ENCODE measurements at places on chromosomes 4 and X.
A peak's percentile ranks its signal among the peaks of the same experiment; 100 is the strongest.

DNA sequence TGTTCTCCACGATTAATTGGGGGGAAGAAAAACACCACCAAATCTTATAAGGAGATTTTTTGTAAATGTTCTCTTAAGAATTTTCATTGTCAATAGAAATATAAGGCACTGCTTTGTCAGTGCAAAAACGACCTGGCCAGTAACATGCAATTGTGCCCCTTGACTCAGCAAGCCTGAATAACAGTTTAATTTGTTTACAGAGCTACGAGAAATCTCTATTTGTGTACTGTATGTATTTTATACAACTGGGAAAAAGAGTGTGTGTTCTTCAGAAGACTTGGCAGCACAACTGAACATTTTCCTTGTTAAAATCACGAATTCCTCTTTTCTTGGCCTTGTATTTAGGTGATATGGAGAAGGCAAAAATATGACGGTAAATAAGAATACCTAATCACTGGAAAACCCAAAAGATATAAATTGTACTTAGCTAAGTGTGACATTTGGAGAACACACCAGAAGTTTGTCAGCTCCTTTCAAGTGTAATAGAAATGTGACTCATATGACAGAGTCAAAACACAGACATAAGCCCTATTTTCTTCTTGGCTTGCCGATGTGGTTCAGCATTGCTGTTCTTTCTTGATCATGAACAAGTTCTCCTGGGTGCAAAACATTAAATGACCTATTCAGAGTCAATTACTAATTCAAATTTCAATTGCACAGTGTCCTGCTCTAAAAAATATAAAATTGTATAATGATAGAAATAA lies 945.0 kb upstream of the INTU start:
- DNase-seq, result no peak

DNA sequence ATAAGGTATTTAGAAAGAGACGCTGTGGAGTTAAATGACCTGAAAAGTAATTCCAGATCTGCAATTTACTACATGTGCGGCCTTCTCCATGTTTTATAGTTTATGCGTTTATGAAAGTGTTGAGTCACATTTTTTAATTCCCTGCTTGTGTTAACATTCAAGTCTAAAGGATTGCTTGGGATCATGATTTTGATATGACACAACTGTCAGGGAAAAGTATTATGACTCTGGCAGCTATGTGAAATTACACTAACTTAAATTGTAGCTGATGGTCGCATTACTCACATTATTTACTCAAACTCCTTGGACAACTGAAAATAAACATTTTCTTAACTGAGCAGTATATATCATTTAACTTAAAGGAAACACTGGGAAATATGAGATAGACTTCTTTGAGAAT lies 14.3 kb upstream of the GABRB1 start:
- no peak for DNase-seq

GRCh38 chr4:182770996-182771514 lies 146.1 kb downstream of the DCTD start:
- no peak for DNase-seq

GRCh38 chrX:40099055-40099958 lies 1.5 kb upstream of the BCOR start:
- DNase-seq, result no peak

GRCh38 chr4:26884486-26884988 lies 23.9 kb downstream of the STIM2 start:
- DNase-seq, result no peak

- DNase-seq, result no peak
Observed at GRCh38 chr4:113997206-113997605, 17.8 kb upstream of the ARSJ start.

DNA sequence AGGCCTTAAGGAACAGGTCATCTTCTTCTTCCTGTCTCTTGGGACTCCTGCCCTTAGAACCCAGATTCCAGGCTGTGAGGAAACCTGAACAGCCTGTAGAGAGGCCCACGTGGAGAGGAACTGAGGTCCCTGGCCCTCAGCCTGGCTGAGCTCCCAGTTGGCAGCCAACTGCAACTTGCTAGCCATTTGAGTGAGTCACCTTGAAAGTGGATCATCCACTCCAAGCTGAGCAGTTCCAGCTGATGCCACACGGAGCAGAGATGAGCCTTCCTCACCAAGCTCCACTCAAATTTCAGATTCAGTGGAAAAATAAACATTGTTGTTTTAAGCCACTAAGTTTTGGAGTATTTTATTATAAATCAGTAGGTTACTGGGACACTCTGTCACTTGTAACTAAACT lies 392.5 kb downstream of the BCOR start:
- DNase-seq, result peak; percentile 61

DNA sequence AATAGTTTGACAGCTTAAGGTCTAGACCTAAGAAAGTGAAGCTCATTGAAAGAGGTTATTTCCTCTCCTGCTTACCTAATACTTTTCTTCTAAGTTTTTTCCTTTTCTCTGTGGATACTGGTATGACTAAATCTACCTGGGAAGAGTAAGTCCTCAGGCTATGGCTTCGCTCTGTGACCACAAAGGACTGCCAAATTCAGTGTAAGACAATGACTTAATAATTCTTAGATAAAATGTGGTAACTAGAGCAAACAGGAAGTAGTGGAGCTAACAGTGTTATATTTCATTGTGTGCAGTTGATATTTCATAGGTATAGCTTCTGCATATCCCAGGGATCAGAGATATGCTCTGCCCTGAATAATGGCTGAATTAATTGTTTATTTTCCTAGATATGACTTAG lies 418.9 kb downstream of the CCSER1 start:
- DNase-seq, result no peak

GRCh38 chr4:64340218-64341110 lies 68.8 kb downstream of the TECRL start:
- no peak for DNase-seq

- no peak for DNase-seq
Observed at GRCh38 chr4:23422878-23423277, 467.0 kb downstream of the PPARGC1A start.

GRCh38 chrX:40031911-40032310 lies 65.8 kb downstream of the BCOR start:
- DNase-seq, result no peak

DNA sequence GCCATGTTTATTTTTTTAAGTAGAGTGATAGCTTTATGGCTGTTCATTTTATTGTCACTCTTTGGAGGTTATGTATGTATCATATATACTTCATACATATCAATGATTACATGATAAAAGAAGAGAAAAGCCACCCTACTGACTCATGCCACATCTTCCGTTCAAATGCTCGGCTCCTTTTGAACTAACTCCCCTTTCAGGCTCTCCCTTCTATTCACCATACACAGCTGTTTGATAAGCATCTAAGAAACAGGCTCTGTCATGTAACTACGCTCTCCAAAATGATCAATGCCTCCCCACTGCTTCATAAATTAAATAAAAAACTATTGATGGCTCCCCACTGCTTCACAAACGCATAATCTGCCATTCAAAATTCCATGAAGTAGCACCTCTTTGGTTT lies 89.4 kb downstream of the SEL1L3 start:
- DNase-seq, result no peak

DNA sequence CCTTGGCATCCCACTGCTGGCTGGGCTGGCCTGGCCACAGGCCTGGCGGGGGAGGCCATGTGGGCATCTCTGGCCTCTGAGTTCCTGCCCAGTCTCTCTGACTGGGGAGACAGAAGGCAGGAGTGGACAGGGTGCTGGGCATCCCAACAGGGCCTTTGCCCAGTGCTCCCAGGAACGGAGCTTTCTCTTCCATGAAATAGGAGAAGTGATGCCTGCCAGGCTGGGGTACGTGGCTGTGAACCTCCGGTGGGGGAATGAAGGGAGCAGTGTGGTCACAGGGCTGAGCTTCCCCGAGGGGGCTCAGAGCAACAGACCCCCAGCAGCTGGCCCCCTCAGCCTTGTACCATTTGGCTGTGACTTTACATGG lies 40.4 kb upstream of the HMX1 start:
- no peak for DNase-seq

DNA sequence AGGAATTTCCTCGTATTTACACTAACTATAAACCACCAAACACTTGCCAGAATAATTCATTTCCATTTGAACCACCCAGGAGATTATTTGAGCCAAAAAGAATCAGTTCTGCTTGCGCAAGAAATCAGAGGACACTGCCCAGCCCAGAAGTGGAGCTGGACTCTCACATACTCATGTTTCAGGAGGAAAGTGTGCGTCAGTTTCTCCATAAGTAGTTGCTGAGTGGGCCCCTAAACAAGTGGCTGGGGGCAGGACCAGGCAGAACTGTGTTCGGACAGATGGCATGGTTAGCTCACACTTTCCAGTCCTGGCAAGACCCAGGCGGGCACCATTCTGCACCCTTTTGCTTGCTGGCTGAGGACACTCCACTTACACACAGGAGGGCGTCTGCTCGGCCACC lies 38.8 kb downstream of the BTC start:
- no peak for DNase-seq

GRCh38 chr4:108037884-108038283 lies 48.2 kb downstream of the HADH start:
- no peak for DNase-seq

GRCh38 chrX:154019061-154019621 lies 561 bp downstream of the IRAK1 start:
- DNase-seq, result no peak

- no peak for DNase-seq
Observed at GRCh38 chrX:15747626-15748173, 9.6 kb downstream of the CA5B start.

DNA sequence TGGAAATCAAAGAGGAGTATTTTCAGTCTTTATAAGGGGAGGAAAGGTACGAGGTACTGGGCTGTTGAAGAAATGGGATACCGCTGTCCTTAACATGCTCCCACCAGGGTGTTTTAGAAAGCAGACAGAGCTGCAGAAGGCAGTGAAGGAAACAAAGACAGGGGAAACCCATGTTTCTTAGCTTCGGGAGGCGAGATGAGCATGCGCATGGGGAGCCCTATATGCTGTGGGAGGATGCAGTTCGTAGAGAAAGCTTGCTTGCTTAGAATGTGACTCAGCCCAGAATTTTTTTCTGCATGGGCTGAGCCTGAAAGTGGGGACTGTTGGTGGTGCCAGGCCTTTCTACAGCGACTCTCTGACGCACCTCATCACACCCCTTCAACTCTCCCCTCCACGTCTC lies 28.8 kb upstream of the SCOC start:
- DNase-seq, result no peak

GRCh38 chr4:5712517-5712916 lies 1.5 kb downstream of the EVC start:
- no peak for DNase-seq

DNA sequence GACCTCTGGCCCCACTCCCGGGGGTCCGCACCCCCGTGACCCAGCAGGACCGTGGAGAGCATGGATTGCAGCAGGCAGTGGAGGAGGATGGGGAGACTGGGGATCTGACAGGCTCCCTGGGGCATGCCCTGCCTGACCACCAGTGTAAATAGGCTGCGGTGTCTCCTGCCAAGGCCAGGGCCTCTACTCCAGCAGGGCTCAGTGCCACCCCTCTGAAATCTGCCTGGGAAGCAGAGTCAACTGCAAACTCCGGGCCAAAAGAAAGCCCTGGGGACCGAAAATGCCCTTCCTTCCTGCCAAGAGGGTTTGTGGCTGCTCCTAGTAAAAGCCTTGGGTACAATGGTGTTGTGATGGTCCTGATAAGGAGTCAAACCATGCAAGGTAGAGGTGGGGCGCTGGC lies 6.4 kb downstream of the ADRA2C start:
- DNase-seq, result no peak

DNA sequence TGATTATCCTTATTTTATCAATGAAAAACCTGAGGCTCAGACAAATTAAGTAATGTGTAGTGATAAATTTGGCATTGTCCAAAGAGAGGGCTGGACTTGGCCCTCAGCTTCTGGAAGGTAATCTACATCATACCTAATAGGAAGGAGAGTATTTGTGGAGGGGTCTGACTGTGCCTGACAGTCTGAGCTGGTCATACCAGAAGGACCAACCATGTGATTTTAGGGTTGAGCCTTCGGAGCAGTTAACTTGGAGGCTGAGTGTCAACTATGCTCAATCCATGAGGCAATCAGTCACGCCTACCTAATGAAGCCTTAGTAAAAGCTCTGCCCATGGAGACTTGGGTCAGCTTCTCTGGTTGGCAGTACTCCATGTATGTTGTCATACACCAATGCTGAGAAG lies 136.4 kb downstream of the CPE start:
- DNase-seq, result no peak

DNA sequence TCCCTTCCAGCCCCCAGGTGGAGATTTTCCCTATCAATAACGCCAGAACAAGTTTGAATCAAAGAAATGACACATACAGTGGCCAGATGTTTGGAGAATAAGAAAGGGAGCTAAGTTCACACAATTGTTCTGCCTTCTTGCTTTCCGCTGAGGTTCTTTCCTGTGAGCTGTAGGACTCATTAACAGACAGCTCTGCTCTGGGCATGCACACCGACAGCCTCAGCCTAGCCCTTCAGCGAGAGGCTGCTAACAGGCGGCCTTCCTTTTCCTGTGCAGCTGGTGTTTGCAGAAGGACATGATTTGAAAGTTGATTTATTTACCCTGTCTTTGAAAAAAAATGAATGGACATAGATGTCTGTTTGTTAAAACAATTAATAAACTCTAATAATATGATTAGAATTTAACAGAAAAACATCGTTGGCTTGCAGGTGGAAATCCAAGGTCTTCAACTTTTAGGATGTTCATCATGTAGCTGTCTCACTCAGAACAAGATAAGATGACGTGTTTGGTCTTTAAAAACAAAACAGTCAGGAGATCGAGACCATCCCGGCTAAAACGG lies 183.3 kb downstream of the KDR start:
- DNase-seq, result no peak

DNA sequence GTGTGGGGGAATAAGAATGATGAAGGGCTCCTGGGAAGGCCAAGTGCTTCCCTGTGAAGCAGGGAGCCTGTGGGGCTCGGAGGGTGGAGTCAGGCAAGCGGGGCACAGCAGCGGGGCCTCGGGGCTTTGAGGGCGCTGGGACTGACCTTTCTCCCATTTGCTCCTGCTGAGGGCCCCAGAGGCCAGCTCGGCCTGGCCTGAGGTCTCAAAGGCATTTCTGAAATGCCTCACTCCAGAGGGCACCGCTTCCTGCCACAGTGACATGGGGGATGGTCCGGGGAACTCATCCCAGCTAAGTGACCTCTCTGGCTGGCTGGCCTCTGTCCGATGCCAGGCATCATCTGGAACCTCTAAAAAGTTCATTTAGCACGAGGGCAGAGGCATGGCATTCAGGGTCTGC lies 98.8 kb upstream of the STX18 start:
- DNase-seq, result no peak

GRCh38 chrX:10077425-10078188 lies 79.2 kb upstream of the CLCN4 start:
- DNase-seq, result no peak

DNA sequence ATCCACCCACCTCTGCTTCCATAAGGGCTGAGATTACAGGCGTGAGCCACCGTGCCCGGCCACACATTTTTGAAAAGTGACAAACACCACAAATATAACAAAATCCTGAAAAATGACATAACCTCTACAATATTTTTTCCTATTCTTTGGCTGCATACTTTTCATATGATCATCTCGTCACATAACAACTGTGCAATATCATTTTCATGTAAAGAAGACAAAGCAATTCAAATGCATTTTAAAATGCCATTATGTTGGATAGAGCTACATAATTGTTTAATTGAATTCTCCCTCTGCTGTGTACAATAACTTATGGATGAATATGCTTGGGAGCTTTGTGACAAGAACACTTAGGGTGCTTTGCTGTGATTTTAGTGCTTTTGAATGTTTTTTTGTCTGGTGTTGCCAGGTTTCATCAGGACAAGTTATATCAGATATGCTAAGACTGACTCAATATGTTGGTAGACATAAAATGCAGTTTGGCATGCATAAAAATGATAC lies 132.9 kb downstream of the CHIC2 start:
- DNase-seq, result no peak

- no peak for DNase-seq
Observed at GRCh38 chr4:7761312-7761711, 178.3 kb downstream of the AFAP1 start.
